ENCODE measurements at places on chromosomes 7 and 10. TPM values are rescaled to one million over a fixed set of nuclear protein-coding genes. Genes with fewer than 3 reads are reported as not detected.

- H3K4me1 ChIP-seq, result no peaks in the 10 kb centered on the region
- ATAC-seq, result no peak
- H3K4me3 ChIP-seq, result no peak overlapping the region
- H3K27ac ChIP-seq, result no peak overlapping the region
These were observed 197.7 kb downstream of the AUTS2 start for GRCh38 chr7:69795932-69796331.

EN2 gene
- not detected for total RNA-seq

PDK4 gene
- total RNA-seq, result not detected

DNA sequence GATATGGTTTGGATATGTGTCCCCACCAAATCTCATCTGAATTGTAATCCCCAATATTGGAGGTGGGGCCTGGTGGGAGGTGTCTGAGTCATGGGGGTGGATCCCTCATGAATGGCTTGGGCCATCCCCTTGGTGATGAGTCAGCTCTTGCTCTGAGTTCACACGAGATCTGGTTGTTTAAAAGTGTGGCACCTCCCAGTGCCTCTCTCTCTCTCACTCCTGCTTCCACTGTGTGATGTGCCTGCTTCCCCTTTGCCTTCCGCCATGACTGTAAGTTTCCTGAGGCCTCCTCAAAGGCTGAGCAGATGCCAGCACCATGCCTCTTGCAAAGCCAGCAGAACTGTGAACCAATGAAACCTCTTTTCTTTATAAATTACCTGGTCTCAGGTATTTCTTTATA, 4.8 kb upstream of the GCK start:
- ATAC-seq, result peak; percentile 90
- H3K4me3 ChIP-seq, result no peak overlapping the region
- H3K4me1 ChIP-seq, result peaks cover 3% of the 10 kb centered on the region
- H3K27ac ChIP-seq, result peak overlapping the region; percentile 5

- H3K27me3 ChIP-seq, result no peaks in the 10 kb centered on the region
- H3K36me3 ChIP-seq, result no peaks in the 10 kb centered on the region
- H3K27ac ChIP-seq, result no peak overlapping the region
- H3K4me1 ChIP-seq, result no peaks in the 10 kb centered on the region
- no peak for ATAC-seq
These were observed 27.7 kb downstream of the PHYH start for GRCh38 chr10:13272164-13272571.

DNA sequence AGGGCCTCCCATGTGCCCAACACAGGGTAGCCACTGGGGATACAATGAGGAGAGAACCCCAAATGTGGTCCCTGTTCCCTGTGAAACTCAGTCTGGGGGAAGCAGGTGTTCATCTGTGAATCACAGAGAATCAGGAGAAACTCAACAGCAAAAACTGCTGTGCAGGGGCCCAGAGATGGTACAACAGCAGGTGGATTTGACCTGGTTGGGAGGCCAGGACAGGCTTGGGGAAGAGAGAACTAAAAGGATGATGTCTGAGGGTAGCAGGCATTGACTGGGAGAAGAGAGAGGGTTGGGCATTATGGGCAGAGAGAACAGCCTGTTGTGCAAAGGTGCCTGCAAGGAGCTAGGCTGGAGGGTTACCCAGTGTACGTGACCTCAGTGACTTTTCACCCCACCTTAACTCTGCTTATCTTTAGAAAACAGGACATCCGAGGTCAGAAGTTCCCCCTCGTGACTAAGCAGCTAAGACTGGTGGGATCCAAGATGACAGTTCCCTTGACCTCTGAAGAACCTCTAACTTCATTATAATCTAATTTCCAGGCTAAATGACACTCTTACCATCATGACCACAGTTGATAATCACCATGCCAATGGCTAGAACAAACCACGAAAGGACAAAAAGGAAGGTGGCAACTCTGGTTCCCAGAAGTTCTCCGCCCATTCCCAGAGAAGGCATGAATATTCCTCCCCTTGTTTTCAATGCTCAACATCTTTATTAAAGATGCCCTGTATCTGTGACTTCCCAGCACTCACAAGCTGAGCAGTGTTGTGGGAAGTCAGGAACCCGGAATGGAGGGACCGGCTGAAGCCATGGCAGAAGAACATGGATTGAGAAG, 5.1 kb upstream of the ADAMTS14 start:
- H3K36me3 ChIP-seq, result no peaks in the 10 kb centered on the region
- H3K4me1 ChIP-seq, result no peaks in the 10 kb centered on the region
- no peak overlapping the region for H3K4me3 ChIP-seq

DNA sequence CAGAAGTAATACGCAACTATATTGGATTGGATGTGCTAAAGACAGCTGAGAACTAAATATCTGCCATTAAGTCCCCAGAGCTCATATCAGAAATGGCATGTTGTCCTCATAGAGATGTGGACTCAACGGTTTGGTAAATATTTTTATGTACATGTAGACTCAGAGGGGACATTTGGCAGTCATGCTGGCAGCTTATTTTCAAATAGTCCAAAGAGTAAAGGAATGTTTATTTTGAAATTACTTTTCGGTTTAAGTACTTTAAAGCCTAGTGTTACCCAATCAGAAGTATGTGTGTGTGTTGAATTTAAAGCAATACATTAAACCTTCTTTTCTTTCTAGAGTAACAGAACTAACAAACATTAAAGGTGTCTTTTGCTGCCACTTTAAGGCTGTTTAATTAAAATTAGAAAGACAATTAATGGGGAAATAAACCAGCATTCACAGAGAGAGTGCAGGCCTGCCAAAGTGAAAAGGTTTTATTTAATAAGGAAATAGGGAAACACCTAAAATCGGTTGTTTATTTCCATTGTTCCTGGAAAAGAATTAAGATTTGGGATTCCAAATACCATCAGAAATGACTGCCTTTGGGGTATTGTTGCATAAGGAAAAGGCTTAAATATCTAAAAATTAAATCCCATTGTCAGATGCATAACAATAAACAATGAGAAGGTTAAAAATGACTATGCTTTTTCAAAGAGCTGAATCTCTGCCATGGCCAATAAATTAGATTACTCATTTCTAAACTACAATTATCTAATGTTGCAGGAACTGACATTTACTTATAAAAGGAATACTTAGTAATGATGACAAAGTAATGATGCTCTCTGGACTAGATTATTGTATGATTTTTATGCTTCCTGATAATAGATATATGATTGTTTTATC, 113.4 kb upstream of the AHR start:
- H3K27ac ChIP-seq, result peak overlapping the region; percentile 12
- H3K27me3 ChIP-seq, result no peaks in the 10 kb centered on the region
- peak; percentile 52 for ATAC-seq
- H3K4me1 ChIP-seq, result peaks cover 9% of the 10 kb centered on the region

RELN gene
- not detected for total RNA-seq

- no peaks in the 10 kb centered on the region for H3K27me3 ChIP-seq
- ATAC-seq, result no peak
- no peak overlapping the region for H3K4me3 ChIP-seq
- H3K27ac ChIP-seq, result no peak overlapping the region
- no peaks in the 10 kb centered on the region for H3K4me1 ChIP-seq
- H3K36me3 ChIP-seq, result no peaks in the 10 kb centered on the region
These were observed 34.1 kb upstream of the MALRD1 start for GRCh38 chr10:19014498-19014897.

GRCh38 chr10:77236700-77237099, 400.9 kb downstream of the KCNMA1 start:
- H3K4me3 ChIP-seq, result no peak overlapping the region
- no peaks in the 10 kb centered on the region for H3K36me3 ChIP-seq
- no peak for ATAC-seq
- no peak overlapping the region for H3K27ac ChIP-seq
- H3K4me1 ChIP-seq, result no peaks in the 10 kb centered on the region

DNA sequence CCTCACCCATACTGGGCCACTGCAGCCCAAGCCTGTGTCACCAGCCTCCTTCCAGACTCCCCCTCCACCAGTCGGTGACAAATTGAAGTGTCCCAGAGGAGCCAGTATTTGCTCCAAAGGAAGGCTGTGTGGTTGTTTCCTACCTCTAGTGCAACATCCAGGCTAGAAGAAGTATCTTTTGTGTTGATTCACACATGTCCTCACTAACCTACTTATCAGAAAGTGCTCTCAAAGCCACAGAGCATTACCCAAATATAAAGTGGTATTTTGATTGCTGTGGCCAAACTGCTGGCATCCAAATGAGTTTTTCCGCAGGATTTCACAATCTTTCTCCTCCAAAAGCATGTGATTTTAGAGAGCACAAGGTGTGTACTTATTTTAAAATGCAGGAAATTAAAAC, 134.8 kb downstream of the CUL2 start:
- no peak overlapping the region for H3K4me3 ChIP-seq
- no peak for ATAC-seq
- no peak overlapping the region for H3K27ac ChIP-seq
- no peaks in the 10 kb centered on the region for H3K4me1 ChIP-seq
- H3K36me3 ChIP-seq, result no peaks in the 10 kb centered on the region

GRCh38 chr7:150408393-150409299, 29.5 kb downstream of the ZNF775 start:
- no peak for ATAC-seq
- no peak overlapping the region for H3K4me3 ChIP-seq

CLDN4 gene
- total RNA-seq, result not detected
